ENCODE measurements at places on chromosomes 6 and 20.
A peak's percentile ranks its signal among the peaks of the same experiment; 100 is the strongest.

- peak; percentile 91 for DNase-seq
These were observed at the start of the genes PSMA7 and SS18L1 for GRCh38 chr20:62143081-62143956. Gene PSMA7 (minus strand): TSS chr20:62143394. CDS start chr20:62143303, 91 bp downstream. Gene SS18L1 (plus strand): TSS chr20:62143769. CDS start chr20:62143821, 52 bp downstream.

DNA sequence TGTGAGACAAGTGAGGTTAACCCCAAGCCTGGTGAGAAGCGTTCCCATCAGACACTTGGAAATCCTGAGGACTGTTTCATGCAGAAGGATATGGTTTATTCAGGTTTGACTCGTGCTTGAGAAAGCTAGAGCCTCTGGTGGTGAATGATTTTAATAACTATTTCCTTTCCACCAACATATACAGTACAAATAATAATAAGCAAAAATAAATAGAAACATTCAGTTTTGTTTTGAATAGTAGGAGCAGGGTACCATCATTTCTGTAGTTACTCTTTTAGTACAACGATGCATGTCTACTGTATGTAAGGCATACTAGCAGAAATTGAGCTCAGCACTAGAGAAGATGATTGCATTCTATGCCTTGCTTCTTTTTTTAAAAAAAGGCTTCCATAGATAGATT, 33.5 kb downstream of the PLG start:
- no peak for DNase-seq

DNA sequence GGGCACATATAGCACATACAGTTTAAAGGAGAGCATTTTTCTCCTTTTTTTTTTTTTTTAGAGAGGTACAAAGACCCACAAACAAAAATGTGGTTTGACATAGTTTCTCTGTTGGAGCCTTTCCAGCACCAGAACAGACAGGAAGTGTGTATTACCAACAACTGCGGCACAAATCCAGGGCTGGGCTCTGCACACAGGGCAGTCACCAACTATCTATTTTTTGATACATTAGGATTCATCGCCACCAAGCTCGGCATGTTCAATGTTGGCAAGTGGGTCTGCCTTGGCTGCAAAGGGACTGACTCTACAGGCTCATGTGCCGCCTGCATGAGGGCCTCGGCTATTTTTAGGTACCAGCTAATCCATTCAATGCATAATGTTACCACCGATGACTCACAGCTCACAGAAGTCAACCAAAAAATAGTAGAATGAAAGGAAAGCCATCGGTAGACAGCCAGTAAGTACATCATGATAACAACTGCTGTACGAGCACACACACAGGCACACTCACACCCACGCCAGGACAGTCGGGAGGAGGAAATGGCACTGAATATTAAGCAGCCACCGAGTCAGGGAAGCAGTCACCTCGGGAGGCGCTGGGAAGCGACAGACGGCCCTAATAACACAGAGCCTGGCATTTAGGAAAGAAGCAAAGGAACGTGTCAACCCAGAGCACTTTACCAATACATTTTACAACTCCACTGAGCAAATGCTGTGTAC, 81.6 kb downstream of the GMPR start:
- DNase-seq = peak; percentile 88

DNA sequence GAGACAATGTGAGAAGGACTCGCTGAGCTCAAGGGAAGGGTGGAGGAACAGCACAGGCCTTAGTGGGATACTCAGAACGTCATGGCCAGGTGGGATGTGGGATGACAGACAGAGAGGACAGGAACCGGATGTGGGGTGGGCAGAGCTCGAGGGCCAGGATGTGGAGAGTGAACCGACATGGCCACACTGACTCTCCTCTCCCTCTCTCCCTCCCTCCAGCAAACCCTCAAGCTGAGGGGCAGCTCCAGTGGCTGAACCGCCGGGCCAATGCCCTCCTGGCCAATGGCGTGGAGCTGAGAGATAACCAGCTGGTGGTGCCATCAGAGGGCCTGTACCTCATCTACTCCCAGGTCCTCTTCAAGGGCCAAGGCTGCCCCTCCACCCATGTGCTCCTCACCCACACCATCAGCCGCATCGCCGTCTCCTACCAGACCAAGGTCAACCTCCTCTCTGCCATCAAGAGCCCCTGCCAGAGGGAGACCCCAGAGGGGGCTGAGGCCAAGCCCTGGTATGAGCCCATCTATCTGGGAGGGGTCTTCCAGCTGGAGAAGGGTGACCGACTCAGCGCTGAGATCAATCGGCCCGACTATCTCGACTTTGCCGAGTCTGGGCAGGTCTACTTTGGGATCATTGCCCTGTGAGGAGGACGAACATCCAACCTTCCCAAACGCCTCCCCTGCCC, 1.7 kb downstream of the TNF start:
- no peak for DNase-seq

- DNase-seq = no peak
These were observed 19.1 kb downstream of the SPATA2 start for GRCh38 chr20:49896204-49896603.

- DNase-seq = no peak
These were observed 60.6 kb upstream of the CCN6 start for GRCh38 chr6:111993342-111993741.

DNA sequence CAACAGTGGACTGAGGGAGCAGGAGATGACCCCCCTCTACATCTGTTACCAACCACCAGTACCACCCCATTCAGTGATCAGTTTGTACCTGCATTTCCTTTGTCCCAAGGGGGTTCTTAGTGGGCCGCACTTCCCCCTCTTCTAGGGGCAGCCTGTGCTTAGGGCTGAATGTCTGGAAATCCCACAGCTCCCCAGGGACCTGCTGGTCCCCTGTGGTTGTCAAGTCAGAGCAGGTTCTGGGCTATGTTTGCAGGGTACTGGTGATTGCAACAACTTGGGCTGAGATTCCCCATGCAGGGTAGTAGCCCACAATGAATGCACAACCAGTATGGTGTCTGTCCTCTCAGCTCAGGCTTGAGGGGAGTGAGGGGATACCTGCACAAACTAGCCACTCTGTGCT, 39.7 kb upstream of the COL10A1 start:
- no peak for DNase-seq

GRCh38 chr6:1630771-1631217, 21.1 kb downstream of the FOXC1 start:
- DNase-seq = peak; percentile 75

DNA sequence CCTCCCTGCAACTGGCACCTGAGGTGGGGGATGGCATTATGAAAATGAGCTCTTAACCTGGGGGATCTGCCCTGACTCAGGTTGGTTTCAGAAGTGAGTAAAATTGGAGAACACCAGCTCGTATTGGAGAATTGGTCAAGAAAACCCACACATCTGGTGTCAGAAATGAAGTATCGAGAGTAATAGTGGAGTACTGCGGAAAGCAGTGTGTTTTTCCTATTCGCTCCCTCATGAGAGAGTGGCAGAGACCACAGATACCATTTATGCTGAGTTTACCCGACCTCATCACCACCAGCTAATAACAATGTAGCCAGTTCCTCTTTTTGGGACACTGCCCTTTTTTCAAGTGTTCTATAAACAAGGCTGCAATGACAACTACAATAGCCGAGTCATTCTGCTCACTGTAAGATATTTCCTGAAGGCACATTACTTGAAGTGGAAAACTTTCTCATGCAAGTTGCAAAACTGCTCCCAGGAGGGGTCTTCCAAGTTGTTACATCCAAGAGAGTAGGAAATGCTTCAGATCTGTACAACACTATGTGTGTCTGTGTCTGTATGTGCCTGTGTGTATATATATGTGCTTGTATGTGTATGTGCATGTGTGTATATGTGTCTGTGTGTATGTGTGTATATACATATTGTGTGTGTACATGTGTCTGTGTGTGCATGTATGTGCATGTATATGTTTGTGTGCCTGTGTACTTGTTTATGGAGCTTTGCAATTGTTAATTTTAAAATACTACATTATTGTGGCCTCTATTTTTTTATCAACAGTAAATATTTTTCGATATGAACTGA, 106.0 kb upstream of the CST7 start:
- no peak for DNase-seq

- DNase-seq = no peak
These were observed 148.5 kb upstream of the TAB2 start for GRCh38 chr6:149168968-149169367.

GRCh38 chr6:4714961-4715501, 61.2 kb upstream of the CDYL start:
- DNase-seq = no peak

DNA sequence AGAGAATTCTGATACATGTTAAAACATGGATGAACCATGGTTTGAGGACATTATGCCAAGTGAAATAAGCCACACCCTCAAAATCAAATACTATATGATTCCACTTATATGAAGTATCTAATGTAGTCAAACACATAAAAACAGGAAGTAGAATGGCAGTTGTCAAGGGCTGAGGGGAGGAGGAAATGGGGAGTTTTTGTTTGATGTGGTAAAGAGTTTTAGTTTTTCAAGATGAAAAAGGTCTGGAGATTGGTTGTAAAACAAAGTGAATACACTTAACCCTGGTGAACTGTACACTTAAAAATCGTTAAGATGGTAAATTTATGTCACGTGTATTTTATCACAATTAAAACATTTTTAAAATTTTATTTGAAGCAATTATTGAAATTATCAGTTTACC, 127.4 kb upstream of the GRIK2 start:
- no peak for DNase-seq

GRCh38 chr6:10957414-10957886, 70.6 kb downstream of the SYCP2L start:
- DNase-seq = no peak

DNA sequence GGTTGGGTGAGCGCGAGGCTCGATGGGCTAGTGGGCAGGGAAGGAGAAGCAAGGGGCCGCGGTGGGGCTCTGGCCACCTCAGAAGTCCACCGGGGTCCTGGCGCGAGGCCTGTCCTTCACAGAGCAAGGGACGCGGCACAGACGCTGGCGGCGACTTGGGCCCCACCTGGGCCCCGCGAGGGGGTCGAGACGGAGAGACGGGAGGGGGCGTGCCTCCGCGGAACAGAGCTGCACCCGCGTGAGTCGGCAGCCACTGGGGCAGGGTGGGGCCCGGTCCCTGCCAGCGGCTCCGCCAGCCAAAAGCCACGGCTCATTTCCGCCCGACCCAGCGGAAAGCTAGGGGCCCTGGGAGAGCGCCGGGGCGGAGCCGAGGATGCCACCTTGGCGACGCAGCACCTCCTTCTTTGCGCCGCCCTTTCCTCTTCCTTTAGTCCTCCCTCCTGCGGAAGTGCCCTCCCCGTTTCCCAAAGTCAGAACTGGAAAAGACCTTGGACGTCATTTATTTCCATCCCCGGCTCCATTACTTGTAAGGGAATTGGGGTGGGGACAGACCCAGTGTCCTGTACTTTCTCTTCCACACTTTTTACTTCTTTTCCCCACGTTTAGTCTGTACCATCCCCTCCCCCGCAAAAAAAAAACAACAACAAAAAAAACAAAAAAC, at the start of gene CUL7:
TSS of gene CUL7 (minus strand) at position 307 of the 661 bp plus-strand sequence. CDS start 1,063 bp downstream, outside the sequence.
- DNase-seq = peak; percentile 69

- DNase-seq = no peak
These were observed 43.7 kb downstream of the APCDD1L start for GRCh38 chr20:58471193-58472164.

- no peak for DNase-seq
These were observed 523.4 kb upstream of the BTBD3 start for GRCh38 chr20:11394145-11394833.

GRCh38 chr6:119294984-119295383, 54.6 kb downstream of the MAN1A1 start:
- no peak for DNase-seq

DNA sequence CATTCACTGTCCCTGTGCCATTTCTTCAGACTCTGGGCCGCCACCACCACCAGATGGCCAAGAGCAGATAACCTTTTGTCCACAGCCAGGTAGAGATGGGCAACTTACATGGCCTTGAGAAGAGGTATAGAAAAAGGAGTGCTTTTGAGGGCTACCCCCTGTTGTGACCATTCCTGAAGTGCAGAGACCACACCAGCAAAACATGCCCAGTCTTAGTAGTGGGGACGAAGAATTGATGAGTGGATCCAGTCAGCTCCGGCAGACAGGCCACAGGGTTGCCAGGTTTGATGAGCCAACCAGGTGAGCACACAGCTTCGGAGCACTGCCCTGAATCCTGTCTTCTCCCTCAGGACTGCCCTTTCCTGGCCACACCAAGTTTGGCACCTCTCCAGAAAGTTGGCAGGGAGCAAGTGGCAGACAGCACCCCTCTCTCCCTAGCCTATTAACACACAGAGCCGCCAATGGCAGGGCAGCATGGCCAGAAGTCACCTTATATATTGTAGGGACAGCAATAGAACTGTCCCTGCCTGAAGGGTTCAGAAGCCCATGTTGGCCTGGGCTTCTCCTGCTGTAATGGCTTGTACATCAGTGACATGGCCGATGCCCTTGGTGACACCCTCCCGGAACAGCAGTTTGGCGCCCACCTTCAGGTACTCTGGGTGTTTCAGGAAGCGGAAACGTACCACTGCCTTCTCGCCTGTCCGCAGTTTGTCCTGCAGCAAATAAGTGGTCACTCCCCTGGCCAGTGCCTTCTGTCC, 7.8 kb downstream of the GTPBP2 start:
- DNase-seq = no peak

DNA sequence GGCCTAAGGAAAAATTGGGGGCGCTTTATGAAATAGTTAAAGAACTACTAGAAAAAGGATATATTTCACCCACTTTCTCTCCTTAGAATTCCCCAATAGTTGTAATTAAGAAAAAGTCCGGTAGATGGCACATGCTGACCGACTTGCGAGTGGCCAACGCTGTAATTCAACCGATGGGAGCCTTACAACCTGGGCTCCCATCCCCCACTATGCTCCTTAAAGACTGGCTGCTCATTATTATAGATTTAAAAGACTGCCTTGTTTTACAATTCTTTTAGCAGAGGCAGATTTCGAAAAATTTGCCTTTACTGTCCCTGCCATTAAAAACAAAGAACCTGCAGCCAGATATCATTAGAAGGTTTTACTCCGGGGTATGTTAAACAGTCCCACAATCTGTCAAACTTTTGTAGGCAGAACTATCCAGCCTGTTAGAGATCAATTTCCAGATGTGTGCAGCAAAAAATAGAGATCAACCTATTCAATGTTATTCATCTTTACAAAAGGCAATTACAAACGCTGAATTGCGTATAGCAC, 58.5 kb upstream of the PRSS16 start:
- no peak for DNase-seq

GRCh38 chr20:18403269-18403668, 63.6 kb downstream of the DZANK1 start:
- no peak for DNase-seq

DNA sequence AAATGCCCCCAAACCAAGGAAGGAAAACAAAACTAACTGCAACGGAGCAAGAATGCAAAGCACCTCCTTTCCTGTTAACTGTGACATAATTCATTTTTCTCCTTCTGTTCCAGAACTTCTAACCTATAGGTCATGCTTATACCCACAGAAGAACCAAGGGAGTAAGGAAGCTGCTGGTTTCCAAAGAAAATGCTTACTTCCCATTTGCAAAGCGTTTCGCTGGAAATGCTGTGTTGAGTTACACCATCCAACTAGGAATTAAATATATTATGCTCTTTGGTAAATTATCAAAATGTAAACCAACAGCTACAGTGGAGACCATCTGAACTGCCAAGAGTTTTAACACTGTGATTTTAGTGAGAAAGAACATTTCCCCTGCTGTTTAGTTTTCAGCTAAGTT, 42.9 kb downstream of the ATXN1 start:
- no peak for DNase-seq

GRCh38 chr20:46312075-46312944, 4.0 kb upstream of the CDH22 start:
- no peak for DNase-seq

GRCh38 chr20:48933017-48933766, 11.7 kb downstream of the ARFGEF2 start:
- DNase-seq = no peak

Data from ascending aorta (tissue), 2 donors.